ENCODE measurements at places on chromosomes 5 and 9.

DNA sequence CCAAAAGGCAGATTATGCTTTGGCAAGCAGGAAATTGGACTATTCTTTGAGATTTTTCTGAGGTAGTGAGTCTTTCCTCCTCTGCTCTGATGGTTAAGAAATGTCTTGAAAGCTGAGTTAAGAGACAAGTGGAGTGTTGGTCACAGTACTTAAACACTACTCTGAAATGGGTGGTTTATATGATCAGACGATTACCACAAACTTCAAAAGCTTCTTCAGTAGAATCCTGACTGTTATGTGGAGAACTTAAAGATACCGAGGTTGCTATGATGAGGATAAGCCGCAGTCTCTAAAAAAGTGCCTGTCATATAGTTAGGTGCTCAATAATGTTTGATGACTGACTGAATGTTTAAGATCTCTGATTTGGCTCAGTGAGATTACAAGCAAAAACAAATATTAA lies 24.3 kb downstream of the GCNT4 start:
- no peak for DNase-seq

- DNase-seq, result no peak
Observed at GRCh38 chr9:127479507-127480081, 28.3 kb downstream of the LRSAM1 start.

DNA sequence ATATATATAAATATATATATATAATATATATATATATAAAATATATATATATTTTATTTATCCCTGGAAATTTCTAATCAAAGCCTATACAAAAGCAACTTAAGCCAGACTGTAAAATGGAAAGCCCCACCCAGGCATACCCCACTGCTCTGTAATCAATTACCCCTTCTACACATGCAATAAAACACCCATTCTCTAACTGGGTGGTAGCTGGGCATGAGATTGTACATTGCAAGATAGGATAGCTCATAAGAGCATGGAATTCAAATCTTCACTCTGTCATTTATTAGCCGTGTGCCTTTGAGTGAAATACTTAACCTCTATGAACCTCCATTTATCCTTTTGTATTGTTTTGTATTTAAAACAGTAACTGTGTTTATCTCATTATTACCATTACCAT lies 405.3 kb upstream of the SLC30A5 start:
- no peak for DNase-seq

- DNase-seq, result no peak
Observed at GRCh38 chr9:121567500-121568342, 68.1 kb upstream of the GGTA1 start.

- DNase-seq, result no peak
Observed at GRCh38 chr5:59798862-59799667, 94.5 kb downstream of the PDE4D start.

GRCh38 chr9:115495836-115496235 lies 377.9 kb upstream of the TNC start:
- no peak for DNase-seq

Data from activated CD4-positive, alpha-beta T cell treated with anti-CD3 and anti-CD28 coated beads for 24 hours (primary cell).